ENCODE measurements at places on chromosomes 5 and 9.

DNA sequence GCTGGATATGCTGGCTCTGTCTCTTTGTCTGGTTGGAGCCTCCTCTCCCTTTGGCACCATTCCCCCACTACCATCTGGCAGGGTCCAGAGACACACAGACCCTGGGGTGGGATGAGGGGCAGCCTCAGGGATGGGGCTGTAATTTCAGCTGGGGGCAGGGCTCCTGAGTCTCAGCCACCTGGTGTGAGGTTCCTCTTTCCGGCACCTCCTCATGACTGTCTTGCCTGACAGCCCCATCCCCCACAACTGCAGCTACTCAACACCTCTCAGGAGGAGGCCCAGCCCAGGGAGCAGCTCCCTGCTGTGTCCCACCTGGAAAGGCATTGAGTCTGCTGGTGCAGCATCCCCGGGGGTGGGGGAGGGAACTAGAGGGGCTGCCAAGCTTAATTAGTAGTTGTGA, 11.7 kb upstream of the RPS14 start:
- peak; percentile 32 for DNase-seq

DNA sequence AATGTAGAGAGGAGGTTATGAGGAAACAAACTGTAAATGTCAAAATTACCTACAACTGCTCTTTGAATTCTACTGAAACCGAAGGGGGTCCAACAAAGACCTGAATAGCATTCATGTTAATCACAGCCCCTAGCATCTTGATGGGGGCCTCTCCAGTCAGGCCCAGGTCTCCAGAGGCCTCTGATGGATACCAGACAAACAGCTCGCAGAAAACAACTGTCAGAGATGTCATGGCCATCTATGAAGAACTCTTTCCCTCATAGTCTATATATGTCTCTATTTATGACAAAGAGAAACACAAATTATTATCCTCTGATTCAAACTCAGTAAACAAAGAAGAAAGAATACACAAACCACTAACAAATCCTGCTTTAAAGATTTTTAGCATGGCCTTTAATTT, 432.6 kb downstream of the CAAP1 start:
- no peak for DNase-seq

- no peak for DNase-seq
Observed at GRCh38 chr9:83535736-83536135, 2.5 kb downstream of the FRMD3 start.

DNA sequence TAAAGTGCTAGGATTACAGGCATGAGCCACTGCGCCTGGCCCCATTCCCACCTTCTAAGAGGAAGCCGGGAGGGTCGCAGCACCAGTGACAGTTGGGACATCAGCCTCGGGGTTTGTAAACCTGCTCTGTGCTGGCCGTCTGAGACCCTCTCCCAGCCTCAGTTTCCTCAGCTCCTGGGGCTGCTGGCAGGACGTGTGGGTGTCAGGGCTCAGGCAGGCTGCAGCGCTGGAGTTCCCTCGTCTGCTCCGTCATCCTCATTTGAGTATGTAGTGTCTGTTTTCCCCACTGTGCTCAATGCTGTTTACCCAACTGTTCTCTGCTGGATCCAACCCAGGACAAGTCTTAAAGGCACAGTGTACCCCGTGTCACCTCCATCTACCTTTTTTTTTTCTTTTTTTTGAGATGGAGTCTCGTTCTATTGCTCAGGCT, 2.0 kb upstream of the NINJ1 start:
- DNase-seq = no peak

GRCh38 chr9:124008303-124008693, 3.3 kb upstream of the LHX2 start:
- DNase-seq = no peak

DNA sequence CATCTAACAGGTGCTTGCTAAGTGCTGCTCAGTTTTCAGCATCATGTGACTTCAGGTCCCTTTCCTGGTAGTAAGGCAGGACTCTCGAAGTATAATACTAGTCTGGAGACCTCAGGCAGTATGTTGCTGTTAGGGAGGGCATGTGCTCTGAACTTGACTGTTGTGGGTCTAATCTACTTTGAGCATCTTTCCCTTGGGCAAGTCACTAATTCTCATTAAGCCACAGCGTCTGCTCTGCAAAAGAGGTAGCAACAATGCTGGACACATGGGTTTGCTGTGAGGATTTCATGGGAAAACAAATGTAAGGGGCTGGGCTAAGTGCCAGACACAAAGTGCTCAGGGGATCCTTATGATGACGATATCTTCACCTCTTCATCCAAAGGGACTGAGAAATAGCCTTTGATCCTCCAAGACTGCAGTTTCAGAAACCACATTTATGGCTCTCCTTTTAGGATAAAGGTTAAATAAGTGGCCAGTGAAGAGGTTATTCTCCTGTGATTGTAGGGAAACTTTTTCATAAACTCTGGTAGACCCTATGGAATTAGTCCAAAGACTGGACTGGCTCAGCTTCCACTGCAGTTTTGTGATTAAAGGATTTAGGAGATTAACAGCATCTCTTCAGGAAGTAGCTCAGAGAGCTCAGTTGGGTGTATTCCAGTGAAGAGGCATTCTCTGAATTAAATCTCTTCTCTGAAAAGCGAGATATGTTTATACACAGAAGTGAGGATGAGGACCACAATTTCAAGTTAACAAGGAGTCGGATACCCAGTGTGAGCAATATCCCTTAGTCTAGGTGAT, 216.6 kb downstream of the SGCD start:
- DNase-seq = no peak

DNA sequence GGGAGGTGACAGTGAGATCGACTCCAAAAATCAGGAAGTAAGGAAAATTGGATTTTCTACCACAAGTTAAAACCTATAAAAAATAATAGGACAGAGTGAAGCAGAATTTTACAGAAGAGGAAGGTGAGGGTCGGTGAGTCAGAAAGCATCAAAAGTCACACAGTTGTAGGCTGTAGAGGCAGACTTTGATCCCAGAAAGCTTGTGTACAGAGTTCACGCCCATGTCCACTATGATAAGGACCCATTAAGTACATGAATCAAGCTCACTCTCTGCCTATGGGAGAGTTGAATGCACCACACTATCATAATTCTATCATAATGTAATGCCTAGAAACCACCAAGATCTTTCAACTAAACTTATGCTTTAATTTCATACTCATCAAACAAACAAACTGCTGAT, 291.2 kb downstream of the PRELID2 start:
- no peak for DNase-seq

- no peak for DNase-seq
Observed at GRCh38 chr9:19173598-19174125, 46.4 kb upstream of the PLIN2 start.

DNA sequence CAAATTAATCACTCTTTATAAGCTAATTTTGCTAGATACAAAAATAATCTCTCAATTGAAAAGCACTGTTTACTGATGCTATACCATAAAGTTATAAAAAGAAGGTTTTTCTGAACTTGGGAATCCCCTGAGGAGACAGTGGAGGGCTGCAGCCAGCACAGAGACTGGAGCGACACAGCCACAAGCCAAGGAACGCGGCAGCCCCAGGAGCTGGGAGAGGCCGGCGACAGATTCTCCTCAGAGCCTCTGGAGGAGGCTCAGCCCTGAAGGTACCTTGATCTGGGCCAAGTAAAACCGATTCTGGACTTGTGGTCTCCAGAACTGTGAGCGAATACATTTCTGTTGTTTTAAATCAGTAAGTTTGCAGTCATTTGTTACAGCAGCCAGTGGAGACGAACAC, 3.7 kb downstream of the GFPT2 start:
- DNase-seq = no peak

DNA sequence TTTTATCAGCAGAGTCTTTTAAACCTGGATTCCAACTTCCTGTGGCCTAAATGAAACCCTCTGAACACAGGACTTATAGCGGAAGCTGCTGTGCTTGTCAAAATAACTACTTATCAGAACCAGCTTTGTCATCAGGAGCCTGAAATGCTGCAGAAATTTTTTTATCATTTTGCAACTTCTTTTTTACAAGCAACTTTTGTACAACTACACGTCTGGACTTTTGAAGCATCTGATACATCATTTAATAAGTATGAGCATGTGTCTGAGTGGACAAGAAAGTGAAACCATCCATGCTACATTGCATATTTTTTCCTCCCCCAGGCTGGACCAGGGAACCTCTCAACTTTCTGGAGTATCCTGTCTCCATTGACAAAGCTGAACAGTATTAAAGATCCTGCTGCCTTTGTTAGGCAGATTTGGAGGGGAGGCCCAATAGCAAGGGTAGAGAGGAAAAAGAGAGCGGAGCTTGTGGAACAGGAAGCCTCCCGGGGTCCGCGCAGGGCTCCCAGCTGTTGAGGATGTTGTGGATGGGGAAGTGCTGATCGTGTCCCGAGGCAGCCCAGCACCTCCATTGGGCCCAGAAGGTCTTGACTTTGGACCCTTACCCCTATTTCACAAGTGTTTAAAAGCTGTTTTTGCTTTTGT, 196.6 kb downstream of the MSX2 start:
- no peak for DNase-seq

DNA sequence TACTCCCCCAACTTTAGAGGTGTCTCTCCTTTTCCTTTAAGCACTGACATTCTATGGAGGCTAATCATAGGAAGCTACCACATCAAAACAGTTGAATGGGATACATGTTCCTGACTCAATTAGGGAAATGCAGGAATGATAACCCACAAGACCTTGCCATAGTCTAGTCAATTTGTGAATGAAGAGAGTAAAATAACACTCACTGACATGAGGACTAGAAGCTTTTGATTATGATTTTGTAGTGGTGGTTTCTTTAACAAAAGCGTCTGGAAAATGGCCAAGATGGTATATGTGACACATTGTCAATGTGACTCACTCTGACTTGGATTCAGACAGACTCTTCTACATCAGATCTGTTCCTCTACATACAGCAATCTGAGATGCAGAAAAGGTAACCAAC, 13.7 kb upstream of the PRELID2 start:
- DNase-seq = no peak

GRCh38 chr5:29262339-29263123, 1931.0 kb upstream of the CDH6 start:
- no peak for DNase-seq

DNA sequence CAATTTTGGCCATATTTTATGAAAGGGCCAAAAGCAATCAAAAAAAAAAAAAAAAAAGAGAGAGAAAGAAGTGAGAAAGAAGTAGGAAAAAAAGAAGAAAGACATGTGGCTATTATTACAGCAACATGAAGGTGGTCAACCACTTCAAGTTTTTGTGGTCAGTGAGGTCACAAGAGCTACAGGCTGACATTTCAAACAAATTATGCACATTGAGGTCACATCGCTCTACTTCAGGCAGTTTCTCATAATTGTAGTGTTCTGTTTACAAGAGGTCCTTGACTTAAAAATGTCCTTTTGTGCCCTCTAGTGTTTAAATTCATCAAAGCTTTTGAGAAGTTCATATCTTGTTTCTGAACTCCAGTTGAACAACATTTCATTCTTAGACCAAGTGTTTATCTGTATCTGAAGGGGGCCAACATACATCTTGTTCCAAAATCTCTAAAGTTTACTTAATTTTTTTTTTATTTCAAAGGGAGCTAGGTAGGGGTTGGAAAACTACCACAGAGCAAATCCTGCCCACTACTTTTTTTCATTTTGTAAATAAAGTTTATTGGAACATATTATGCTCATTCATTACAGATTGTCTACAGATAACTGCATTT, 513.1 kb downstream of the PDE4D start:
- DNase-seq = peak; percentile 93

DNA sequence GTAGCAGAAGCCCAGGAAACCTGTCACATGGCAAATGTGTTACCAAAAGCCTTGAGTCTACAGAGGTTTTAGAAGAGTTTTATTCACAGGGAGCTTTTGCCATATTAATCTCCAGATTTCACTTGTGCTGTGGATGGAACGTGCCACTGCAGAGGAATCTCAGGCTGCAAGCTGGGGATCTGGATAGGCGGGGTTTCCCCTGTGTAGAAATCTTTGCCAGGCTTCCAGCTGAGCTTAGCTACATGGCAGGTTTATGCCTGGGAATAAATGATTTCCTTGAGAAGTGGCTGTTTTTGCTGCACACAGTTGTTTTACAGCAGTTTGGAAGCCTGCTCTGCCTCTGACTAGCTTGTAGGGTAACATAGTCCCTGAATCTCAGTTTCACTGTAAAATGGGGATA, 224.6 kb upstream of the PLPPR1 start:
- no peak for DNase-seq

DNA sequence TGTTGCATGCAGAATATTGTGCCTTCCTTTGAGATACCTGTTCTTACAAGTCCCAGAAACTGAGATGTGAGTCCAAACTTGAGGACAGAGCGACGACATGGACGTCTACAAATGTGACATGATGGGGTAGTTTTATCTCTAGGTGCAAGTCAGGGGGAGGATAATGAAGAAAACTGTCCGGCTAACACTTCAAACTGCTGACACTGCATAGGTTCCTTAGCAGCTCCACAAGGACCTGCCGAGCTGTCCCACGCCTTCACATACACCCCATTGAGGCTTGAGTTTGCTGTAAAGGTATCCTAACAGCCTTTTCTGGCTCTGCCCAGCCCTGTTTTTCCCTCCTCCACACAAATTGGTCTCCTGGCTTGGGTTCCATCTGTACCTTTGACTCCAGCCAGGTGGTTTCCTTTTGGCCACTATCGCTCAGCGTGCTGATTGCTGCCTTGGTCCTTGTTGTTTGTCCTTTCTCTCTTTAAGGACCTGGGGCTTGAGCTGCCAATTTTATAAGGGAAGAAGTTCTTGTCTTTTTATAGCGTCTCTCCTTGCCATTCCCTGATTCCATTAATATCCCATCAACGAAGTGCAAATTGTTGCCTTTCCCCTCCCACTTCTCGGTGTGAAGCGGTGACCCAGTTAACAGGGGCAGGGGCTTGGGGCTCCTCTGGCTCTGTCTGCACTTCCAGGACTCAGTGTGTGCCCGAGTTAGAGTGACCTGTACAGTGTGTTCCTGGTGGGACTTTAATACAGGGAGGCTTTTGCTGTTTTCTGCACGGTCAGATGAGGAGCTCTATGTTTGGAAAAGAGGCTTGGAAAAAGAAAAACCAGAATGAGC, 100.3 kb downstream of the PCSK1 start:
- DNase-seq = no peak

GRCh38 chr5:132271251-132272246, 14.1 kb downstream of the PDLIM4 start:
- DNase-seq = no peak

DNA sequence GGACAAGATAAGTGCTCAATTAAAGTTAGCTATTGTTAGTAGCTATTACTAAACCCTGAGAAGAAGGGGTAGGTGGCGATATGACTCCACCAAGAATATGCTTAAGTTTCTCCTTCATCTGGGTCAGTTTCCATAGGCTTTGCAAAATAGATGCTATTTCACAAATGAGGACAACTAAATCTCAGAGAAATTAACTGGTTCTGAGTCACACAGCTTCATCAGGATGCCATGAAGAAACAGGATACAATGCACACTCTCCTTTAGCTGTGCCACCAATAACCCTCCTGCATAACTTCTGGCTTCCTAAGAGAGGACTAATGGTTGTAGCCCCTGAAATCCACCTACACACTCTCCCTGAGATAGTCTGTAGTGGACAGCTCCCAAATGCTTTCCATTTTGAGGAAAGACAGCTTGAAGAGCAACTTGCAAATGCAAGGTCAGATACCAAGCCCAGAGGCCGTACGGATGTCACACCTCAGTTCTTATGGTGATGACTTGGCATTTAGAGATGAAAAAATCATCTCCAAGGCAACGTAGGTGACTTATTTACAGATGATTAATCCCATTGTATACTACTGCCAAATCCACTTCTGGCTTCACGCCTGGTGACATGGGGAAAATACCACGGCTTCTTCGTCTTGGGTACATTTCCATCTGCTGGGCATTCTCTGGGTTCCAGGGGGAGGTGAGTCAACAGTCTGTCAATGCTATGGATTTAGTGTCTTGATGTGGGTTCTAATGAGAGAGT, 251.4 kb upstream of the IL12B start:
- no peak for DNase-seq

Measured in AML-193 (cell line).